Activated naive CD8-positive, alpha-beta T cell treated with anti-CD3 and anti-CD28 coated beads for 36 hours (primary cell): ENCODE measurements at places on chromosomes 5 and 9.

GRCh38 chr5:40518485-40518917 is 161.2 kb upstream of the PTGER4 start:
- no peak overlapping the region for H3K4me3 ChIP-seq
- peaks cover 8% of the 10 kb centered on the region for H3K36me3 ChIP-seq
- no peak for DNase-seq
- no peaks in the 10 kb centered on the region for H3K27me3 ChIP-seq

DNA sequence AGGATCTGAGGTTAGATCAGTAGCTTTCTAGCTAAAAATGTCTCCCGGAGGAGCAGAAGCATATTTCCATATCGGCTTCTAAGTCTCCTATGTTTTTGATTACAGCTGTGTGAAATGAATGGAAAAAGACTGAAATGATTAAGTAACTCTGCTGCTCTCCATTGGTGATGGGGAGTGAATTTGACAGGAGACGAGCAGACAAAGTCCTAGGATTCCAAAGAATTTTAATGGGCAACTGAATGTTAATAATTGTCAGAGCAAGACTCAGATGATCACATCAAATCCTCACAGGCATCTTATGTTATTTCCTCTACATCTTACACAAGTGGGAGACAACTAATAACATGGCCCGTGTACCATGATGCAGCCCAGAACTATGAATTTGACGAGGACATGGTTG is 66.8 kb downstream of the LIX1 start:
- no peak overlapping the region for H3K4me3 ChIP-seq
- H3K27me3 ChIP-seq, result peaks cover 3% of the 10 kb centered on the region
- DNase-seq, result no peak
- H3K4me1 ChIP-seq, result peaks cover 6% of the 10 kb centered on the region
- H3K27ac ChIP-seq, result no peak overlapping the region
- no peaks in the 10 kb centered on the region for H3K36me3 ChIP-seq

DNA sequence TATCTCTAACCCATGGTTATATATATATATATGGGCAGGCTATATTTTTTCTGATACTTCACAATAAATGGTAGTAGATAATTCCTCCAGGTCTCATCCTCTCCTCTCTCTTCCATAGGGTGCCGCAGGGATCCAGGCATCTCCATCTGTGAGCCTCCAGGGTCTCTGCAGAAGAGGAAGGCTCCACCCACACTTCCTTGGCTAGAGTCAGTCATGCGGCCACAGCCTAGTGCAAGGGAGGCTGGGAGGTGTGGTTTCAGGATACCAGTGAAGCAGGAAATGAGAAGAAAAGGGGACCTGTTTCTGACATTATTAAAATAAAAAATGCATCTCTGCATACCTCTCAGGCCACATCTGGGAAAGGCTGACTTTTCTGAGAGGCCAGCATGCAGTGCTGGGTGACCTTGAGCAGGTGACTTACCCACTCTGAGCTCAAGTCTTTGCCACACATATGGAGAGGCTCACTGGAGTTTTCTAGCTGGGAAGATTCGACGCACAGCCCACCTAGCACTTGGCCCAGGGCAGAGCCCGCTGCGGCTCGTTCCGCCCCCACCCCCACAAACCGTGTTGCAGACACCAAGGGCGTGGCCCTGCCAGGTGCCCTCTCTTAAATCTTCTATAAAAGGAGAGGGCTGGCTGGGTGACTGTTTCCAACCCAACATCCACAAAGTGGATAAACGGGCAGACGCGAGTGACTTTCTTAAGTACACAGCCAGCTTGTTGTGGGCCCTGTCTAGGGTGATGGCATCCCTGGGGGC is 47.9 kb downstream of the OLFM1 start:
- no peaks in the 10 kb centered on the region for H3K36me3 ChIP-seq
- H3K4me1 ChIP-seq, result no peaks in the 10 kb centered on the region
- peaks cover 13% of the 10 kb centered on the region for H3K27me3 ChIP-seq
- H3K4me3 ChIP-seq, result no peak overlapping the region

GRCh38 chr5:82164977-82165713 is 113.0 kb downstream of the RPS23 start:
- H3K4me1 ChIP-seq, result peaks cover 7% of the 10 kb centered on the region
- no peaks in the 10 kb centered on the region for H3K27me3 ChIP-seq
- DNase-seq, result no peak
